ENCODE measurements at places on chromosomes 4 and X. TPM values are rescaled to one million over a fixed set of nuclear protein-coding genes. Genes with fewer than 3 reads are reported as not detected.

DNA sequence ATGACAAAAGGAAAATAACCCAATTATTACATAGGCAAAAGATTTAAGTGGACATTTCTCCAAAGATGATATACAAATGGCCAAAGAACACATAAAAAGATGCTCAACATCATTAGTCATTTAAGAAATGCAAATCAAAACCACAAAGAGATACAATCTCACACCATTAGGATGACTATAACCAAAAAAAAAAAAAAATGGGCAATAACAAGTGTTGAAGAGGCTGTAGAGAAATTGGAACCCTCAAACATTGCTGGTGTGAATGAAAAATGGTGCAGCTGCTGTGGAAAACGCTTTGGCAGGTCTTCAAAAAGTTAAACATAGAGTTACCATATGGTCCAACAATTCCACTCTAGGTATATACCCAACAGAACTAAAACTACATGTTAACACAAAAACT is 5.6 kb upstream of the PRDX4 start:
- no peak for DNase-seq
- H3K27me3 ChIP-seq: no peaks in the 10 kb centered on the region
- H3K4me3 ChIP-seq: no peak overlapping the region
- no peaks in the 10 kb centered on the region for H3K36me3 ChIP-seq
- H3K27ac ChIP-seq: no peak overlapping the region

GRCh38 chr4:100644150-100644549 is 126.3 kb upstream of the EMCN start:
- no peaks in the 10 kb centered on the region for H3K4me1 ChIP-seq
- DNase-seq: no peak
- H3K4me3 ChIP-seq: no peak overlapping the region
- no peak overlapping the region for H3K27ac ChIP-seq
- no peaks in the 10 kb centered on the region for H3K36me3 ChIP-seq
- no peaks in the 10 kb centered on the region for H3K27me3 ChIP-seq

GRCh38 chr4:153114771-153115321 is 89.4 kb upstream of the TRIM2 start:
- no peak for DNase-seq
- H3K27me3 ChIP-seq: no peaks in the 10 kb centered on the region
- no peaks in the 10 kb centered on the region for H3K36me3 ChIP-seq
- peaks cover 44% of the 10 kb centered on the region for H3K4me1 ChIP-seq

DNA sequence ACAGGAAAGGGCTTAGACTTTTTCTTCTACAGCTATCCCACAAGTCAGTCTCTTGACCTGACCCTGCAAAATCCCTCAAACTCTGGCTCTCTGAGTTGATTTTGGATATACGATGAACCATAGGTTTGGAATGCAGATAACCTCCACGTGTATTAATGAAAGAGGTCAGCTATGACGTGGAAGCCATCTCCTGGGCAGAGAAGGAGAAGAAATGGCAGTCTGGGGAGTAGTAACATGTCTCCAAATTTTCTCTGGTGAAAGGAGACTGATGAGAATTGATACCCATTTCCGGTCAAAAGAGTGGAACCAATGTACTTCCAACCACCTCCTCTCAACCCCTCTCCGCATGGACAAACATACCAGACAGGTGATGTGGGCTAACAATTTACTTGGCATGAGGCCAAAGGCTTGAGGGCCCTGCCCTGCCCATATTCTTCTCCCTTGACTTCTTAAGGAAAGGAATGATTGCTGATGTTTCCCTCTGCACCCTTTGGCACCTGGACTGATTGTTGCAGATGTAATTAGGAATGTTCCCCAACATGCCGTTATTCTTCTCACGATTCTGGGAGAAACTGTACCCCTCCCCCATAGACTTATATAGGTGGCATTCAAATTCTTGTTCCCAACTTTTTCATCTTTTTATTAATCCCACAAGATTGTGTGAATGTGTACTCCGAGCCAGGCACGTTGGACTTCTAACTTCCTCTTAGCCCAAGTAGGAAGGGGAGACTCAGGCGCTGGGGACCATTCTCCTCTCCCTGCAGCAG is 580 bp upstream of the PLS3 start:
- DNase-seq: no peak
- no peaks in the 10 kb centered on the region for H3K36me3 ChIP-seq

DNA sequence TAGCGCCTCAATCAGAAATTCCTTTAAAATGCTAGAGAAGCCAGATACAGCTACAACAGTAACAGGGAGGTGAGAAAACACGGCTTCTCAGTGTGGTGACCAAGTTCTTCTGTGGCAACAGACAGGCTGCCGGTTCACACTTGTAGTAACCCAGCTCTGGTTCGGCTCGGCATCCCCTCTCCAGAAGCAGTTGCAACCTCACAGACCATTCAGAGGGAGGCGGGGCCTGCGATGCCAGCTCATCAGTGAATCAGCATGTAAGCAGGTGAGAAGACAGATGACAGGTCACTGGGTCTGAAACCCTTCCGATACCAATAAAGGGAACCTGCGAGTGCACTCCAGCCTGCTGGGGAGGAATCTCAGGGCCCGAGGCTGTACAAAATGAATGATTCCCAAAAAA is 251.0 kb downstream of the KCNIP4 start:
- no peaks in the 10 kb centered on the region for H3K4me1 ChIP-seq
- no peaks in the 10 kb centered on the region for H3K36me3 ChIP-seq
- H3K27ac ChIP-seq: no peak overlapping the region
- H3K27me3 ChIP-seq: no peaks in the 10 kb centered on the region

DNA sequence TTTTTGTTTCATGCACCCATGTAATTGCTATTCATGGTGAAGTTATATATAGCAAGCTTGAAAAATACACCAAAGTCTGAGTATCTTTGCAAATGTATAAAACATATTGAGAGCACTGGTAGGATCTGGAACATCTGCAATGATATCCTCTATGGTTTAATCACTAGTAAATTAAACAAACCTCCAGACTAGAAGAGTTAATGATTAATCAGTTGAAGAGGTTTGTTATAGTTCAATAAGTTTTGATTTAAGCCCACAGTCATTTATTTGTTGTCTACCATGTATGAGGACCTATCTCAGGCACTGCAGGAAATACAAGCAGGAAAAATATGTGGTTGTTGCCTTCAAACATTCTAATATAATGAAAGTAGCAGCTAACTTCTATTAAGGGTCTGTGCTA is 16.5 kb downstream of the CYBB start:
- peaks cover 12% of the 10 kb centered on the region for H3K36me3 ChIP-seq
- no peak overlapping the region for H3K27ac ChIP-seq
- H3K4me1 ChIP-seq: peaks cover 62% of the 10 kb centered on the region
- DNase-seq: no peak

- H3K27ac ChIP-seq: no peak overlapping the region
- H3K4me1 ChIP-seq: no peaks in the 10 kb centered on the region
- no peak for DNase-seq
- no peaks in the 10 kb centered on the region for H3K36me3 ChIP-seq
Measured at GRCh38 chrX:50003467-50003866, 81.1 kb downstream of the CLCN5 start.

GRCh38 chr4:14087459-14087858 is 459.9 kb upstream of the BOD1L1 start:
- no peak overlapping the region for H3K27ac ChIP-seq
- H3K36me3 ChIP-seq: no peaks in the 10 kb centered on the region
- no peaks in the 10 kb centered on the region for H3K27me3 ChIP-seq

The PFKFB1 gene
- total RNA-seq: 0.47 TPM

The SYP gene
- 1.2 TPM for total RNA-seq

The IGFBP7 gene
- not detected for total RNA-seq

The SPANXA2 gene
- total RNA-seq: not detected

The GPR82 gene
- not detected for total RNA-seq

The NDP gene
- not detected for total RNA-seq

Measured in B cell (primary cell).